ENCODE measurements at places on chromosomes 11 and 22.

DNA sequence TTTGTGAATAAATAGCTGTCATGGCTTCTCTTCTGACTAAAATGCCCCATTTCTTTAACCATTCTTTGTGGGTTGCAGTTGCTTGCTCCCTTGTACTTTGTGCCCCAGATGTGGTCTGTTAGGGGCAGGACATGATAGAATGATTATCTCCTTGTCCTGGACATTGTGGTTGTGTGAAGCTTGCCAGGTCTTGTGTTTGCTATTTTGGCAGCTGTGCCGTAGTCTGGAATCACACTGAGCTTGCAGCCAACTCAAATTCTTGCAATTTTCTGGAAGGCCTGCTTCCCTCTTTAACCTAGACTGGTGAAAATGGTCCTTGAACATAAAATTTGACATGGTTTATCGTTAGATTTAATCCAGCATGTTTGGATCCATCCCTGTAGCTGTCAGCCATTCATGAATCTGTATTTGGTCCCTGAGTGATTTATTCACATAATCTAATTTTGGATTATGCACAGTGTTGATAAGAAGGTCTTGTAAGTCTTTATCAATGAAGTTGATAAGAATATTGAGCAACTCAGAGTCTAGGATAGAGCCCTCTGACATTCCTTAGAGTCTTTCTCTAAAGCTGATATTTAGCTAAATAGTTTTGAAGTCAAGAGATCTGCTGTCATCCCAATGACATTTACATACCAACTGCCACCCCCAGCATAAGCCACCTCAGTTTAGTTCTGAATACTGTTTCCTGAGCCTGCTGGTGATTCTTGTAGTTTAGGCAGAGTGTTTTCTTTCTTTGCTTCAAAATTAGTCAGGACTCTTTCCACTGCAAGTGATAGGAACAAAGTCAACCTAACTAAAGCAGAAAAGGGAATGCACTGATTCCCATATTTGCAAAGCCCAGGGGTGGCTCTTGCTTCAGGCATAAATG, 9.8 kb downstream of the SPON1 start:
- H3K36me3 ChIP-seq: no peaks in the 10 kb centered on the region
- H3K4me1 ChIP-seq: peaks cover 18% of the 10 kb centered on the region
- H3K27ac ChIP-seq: no peak overlapping the region
- DNase-seq: no peak

DNA sequence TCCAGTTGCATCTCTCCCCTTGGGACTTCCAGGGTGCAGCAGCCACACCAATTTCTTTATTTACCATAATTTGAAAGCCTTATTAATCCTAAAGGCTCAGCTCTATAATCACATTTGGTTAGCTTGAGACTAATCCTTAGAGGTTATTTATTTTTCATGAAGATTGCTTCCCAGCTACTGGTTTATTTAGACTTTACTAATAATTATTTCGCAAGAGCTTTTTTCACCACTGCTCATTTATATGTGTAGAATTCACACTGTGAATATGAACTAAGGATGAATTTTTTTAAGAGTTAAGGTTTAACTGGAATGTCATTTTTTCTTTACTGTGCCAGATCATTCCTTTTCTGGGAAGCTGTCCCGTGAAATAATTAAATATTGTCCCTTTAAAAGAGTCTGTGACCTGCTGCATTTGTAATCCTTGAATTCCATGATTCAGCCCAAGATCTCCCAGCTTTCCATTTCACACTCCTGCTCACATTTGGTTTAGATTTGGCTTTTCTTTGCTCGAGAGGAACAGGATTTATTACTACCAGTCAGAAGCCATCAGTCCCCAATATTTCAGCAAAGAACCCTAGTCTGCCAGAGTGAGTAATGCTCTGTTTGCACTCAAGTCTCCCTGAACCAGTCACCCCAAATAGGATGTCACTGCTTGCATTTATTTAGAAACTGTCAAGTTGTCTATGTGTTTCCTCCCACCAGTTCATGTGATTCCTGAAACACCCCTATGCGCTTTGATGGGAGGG, 4.4 kb upstream of the CD44 start:
- H3K27me3 ChIP-seq: no peaks in the 10 kb centered on the region
- no peaks in the 10 kb centered on the region for H3K36me3 ChIP-seq
- no peak overlapping the region for H3K27ac ChIP-seq
- DNase-seq: no peak
- no peak overlapping the region for H3K4me3 ChIP-seq

DNA sequence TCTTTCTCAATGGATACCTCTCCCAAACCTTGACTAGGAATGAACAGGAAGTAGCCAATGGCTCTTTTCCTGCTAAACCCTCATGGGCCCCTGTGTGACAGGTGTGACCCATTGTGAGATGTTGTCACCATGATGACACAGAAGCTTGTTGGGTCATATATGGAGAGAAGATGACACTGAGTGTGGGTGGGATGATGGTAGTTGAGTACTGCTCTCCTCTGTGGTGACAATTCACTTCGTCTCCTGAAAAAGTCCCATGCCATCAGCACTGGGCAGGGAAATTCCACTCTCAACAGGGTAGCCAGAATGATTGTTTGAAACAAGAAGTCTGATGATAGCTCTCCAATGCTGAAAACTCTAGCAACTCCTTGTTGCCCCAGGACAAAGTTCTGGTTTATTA, 94.0 kb upstream of the SEZ6L start:
- H3K4me3 ChIP-seq: no peak overlapping the region
- H3K27ac ChIP-seq: no peak overlapping the region
- no peaks in the 10 kb centered on the region for H3K36me3 ChIP-seq
- no peaks in the 10 kb centered on the region for H3K27me3 ChIP-seq
- no peaks in the 10 kb centered on the region for H3K4me1 ChIP-seq

DNA sequence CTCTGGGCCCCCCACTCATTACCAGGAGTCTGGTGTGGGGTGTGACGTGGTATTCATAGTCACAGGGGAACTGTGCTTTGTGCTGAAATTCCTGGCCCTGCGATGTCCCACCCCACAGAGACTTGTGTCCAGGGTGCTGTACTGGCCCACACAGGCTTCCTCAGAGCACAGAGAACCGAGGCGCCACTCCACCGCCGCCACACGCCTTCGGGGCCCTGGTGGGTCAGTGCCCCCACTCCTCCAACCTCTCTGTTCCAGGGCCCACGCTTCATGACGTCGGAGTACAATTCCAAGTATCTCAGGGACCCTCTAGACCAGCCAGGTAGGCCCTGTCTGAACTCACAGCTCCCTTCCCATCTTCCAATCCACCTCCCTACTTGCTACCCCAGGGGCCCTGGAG, 23.5 kb upstream of the LRRC10B start:
- DNase-seq: no peak
- H3K27me3 ChIP-seq: no peaks in the 10 kb centered on the region
- H3K4me1 ChIP-seq: peaks cover 14% of the 10 kb centered on the region
- H3K36me3 ChIP-seq: peaks cover 12% of the 10 kb centered on the region
- H3K27ac ChIP-seq: no peak overlapping the region
- no peak overlapping the region for H3K4me3 ChIP-seq

DNA sequence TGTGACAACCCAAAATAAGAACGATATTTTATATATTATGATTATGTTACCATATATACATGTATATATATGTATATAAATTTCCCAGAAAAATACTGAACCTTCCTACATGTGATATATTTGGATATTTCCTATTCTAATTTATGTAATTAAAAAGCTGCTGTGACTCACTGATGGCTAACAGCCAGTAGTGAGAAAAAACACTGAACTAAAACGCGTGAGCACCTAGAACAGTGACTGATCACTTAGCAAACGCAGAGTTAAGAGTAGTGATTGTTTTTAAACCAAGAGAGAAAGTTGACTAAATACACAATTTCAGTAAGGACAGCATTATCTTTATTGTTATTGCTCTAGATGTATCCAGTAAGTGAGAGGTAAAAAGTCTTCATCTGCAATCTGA, 213.8 kb downstream of the TMEM135 start:
- no peak for DNase-seq
- no peak overlapping the region for H3K27ac ChIP-seq
- no peaks in the 10 kb centered on the region for H3K36me3 ChIP-seq
- H3K27me3 ChIP-seq: no peaks in the 10 kb centered on the region
- H3K4me3 ChIP-seq: no peak overlapping the region

DNA sequence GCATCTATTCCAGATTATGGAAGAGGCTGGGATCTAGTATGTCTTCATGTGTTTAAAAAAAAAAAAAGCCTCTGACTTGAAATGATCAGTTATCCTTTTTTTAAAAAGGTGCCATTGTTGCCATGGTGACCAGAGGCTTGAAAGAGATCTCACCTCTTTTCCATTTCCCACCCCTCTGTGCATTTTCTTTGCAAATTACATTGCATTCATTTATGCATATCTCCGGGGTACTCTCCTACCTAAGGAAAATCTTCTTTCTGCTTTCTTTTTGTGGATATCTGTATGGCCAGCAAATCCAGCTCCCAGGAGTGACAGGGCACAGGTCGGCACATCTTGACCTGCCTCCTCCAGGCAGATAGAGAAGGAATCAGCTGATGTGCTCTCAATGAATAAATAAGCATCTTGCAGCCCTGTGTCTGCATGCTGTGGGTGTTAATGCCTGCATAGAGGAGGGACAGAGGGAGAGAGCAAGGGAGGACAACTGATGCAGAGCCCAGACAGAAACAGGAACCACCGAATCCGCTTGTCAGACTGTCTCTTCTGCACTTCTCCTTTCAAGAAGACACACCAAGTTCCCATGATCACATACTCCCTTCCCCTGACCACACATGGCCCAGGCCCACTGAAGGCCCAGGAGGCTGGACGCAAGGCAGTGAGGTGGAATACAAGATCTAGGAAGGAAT, 50.9 kb downstream of the CWC15 start:
- H3K4me3 ChIP-seq: no peak overlapping the region
- H3K4me1 ChIP-seq: peaks cover 15% of the 10 kb centered on the region
- no peak overlapping the region for H3K27ac ChIP-seq
- H3K36me3 ChIP-seq: no peaks in the 10 kb centered on the region
- no peak for DNase-seq

DNA sequence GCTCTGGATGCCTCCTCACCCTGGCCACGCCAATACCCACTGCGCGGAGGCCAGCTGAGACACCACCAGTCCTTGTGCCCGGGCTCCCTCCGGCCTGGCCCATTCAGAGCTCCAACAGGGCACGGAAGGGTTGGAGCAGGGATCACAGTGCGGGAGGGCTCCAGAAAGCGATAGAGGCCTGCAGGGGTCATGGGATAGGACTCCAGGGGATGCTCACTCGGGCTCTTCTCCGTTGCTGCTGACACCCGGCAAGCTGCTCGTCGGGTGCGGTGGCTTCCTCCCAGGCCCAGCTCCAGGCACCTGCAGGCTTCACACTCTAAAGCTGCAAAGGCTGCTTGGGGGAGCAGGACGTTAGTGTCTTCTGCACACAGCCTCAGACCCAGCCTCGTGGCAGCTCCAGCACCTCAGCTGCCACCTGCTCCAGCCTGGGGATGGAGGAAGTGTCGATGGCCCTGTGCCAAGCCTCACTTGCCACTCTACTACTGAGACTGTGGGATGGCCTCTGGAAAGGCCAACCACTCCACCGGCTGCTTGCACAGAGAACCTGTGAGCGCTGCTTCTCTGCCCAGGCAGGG, 10.6 kb downstream of the WNT7B start:
- H3K27me3 ChIP-seq: no peaks in the 10 kb centered on the region
- H3K4me3 ChIP-seq: no peak overlapping the region
- H3K4me1 ChIP-seq: peaks cover 14% of the 10 kb centered on the region
- DNase-seq: no peak

DNA sequence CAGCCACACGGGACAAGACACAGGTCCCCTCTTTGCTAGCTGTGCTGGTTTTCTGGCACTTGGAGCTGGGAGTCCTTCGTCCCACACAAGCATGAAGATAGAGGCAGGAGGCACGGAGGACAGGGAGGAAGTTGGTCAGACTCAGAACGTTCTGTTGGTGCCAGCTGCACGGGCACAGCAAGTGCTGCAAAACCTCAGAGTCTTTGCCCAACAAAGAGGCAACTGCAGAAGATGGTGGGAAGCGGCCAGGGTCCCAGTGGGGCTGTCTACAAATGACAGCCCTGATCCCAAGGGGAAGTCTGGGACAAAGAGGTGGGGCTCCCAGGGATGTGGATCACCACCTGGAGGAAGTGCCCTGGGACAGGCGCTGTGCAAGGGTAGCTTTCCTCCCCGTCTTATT, 9.4 kb upstream of the OSM start:
- no peak overlapping the region for H3K4me3 ChIP-seq
- no peaks in the 10 kb centered on the region for H3K36me3 ChIP-seq
- peaks cover 2% of the 10 kb centered on the region for H3K4me1 ChIP-seq
- no peak overlapping the region for H3K27ac ChIP-seq

DNA sequence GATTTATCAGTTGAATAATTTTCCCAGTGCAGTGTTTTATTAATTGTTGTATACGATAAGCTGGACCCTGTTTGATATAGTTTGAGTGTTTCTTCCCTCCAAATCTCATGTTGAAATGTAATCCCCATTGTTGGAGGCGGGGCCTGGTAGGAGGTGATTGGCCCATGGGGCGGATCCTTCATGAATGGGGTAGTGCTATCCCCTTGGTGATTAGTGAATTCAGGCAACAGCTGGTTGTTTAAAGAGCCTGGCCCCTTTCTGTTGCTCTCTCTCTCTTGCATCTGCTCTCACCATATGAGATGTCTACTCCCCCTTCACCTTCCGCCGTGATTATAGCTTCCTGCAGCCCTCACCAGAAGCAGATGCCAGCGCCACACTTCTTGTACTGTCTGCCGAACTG, 1.5 kb downstream of the OR5A1 start:
- H3K4me1 ChIP-seq: no peaks in the 10 kb centered on the region
- no peak overlapping the region for H3K4me3 ChIP-seq
- no peaks in the 10 kb centered on the region for H3K27me3 ChIP-seq
- no peak for DNase-seq
- H3K27ac ChIP-seq: no peak overlapping the region
- no peaks in the 10 kb centered on the region for H3K36me3 ChIP-seq

- H3K36me3 ChIP-seq: no peaks in the 10 kb centered on the region
- no peak for DNase-seq
Observed at GRCh38 chr22:41989246-41989645, 9.3 kb upstream of the WBP2NL start.

- H3K36me3 ChIP-seq: no peaks in the 10 kb centered on the region
- DNase-seq: no peak
- H3K27me3 ChIP-seq: no peaks in the 10 kb centered on the region
- H3K4me3 ChIP-seq: no peak overlapping the region
- no peaks in the 10 kb centered on the region for H3K4me1 ChIP-seq
- H3K27ac ChIP-seq: no peak overlapping the region
Observed at GRCh38 chr11:64629796-64630562, 39.0 kb downstream of the SLC22A12 start.

- H3K4me1 ChIP-seq: peaks cover 9% of the 10 kb centered on the region
- H3K27me3 ChIP-seq: no peaks in the 10 kb centered on the region
- no peak for DNase-seq
- H3K36me3 ChIP-seq: peaks cover 7% of the 10 kb centered on the region
- no peak overlapping the region for H3K27ac ChIP-seq
Observed at GRCh38 chr22:19239464-19239863, 52.1 kb downstream of the CLTCL1 start.

Measured in tibial artery (tissue), 4 donors.